Stimulated activated CD8-positive, alpha-beta memory T cell treated with anti-CD3 and anti-CD28 coated beads, Interleukin-7, amount 100 ng/mL, for 4 hours (primary cell): ENCODE measurements at places on chromosomes 5 and 9.

GRCh38 chr5:16057277-16057676 lies 122.3 kb downstream of the MARCHF11 start:
- no peak for DNase-seq

GRCh38 chr5:123036391-123037103 lies at the start of gene PPIC:
TSS of gene PPIC (minus strand) at chr5:123036725. CDS start at chr5:123036625, 100 bp downstream.
- no peak for DNase-seq

DNA sequence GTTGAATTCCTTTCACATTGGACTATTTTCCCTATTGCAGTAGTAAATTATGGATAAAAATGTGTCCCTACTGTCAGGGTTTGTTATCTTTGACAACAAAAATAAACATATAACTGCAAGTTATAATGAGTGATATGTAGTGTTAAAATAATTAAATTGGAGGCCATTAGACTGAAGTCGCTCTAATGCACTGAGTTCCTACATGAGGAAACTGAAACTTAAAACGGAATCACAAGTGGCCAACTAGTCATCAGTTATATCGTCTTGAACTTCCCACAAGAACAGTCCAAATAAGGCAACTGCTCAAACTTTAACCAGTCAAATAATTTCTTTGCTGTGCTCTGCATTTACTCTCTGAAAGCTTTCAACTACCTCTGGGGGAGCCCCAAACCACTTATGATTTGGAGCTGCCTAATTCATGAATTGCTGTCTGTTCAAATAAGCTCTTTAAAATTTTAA lies 2.1 kb upstream of the IFT74 start:
- no peak for DNase-seq

GRCh38 chr9:97633859-97634490 lies 354 bp downstream of the NCBP1 start:
- DNase-seq = no peak

- no peak for DNase-seq
Observed at GRCh38 chr9:86287013-86287412, 4.7 kb upstream of the ISCA1 start.

DNA sequence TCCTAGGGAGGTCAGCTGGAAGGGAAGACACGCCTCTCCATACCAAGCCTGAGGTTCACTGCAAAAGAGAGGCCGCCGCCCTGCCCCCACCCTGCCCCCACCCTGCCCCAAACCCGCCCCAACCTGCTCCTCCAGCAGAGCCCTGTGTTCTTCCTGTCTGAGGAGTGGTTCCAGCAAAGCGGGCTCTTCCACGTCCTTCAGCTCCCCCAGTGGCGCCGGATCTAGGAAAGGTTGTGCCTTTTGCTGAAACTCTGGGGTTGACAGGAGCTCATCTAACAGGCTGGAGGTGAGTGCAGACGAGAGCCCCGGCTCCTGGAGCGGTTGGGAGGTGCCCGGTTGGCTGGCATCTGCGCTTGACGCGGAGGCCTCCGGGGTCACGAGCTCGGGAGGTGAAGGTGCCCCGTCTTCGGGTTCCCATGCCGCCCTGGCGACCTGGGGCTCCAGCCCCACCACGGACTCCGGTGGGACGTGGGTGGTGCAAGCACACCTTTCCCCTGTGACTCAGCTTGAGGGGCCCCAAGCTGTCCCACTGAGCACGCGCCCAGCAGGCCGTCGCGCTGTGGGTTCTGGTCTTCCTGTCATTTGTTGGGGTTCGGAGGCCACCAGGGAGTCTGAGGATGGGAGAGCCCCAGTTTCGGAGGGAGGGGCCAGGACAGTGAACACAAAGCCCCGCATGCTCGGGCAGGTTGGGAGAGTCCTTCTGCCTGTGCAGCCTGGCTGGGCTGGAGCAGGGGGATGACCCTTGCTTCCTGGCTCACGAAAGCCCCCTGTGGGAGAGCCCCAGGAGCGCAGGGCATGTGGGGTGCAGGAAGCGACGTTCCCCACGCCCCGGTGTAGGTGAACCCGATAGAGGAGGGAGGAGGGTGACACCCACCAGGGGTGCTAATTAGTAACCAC lies 1467.1 kb downstream of the FOXD4L5 start:
- peak; percentile 60 for DNase-seq

DNA sequence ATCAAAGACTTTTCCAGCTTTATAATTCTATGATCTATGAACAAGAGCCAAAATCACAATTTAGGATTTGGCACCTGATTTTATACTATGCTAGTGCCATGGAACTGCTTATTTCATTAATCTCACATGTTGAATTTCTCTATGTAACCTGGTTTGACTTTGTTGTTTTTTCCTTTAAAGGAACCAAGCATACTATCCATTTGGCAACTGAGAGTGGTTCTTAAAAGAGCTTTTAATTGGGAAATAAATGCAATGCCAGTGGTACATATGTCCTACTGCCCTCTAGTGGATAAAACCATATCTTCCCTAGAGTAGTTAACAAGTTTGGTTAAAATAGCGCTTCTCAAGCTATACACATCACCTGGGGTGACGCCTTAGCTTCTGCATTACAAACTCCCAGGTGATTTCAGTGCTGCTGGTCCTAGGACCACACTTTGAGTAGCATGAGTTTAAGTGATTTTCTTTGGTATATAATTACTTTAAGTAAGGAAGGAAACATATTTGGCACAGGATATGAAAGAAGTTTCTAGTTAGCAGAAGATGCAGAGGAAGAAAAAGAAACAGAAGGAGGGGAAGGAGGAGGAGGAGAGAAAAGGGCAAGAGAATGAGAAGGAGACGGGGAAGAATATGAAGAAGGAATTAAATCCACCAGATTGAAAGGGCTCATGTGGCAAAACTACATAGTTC lies 56.8 kb downstream of the FGF10 start:
- DNase-seq = no peak

- no peak for DNase-seq
Observed at GRCh38 chr5:179162351-179163235, 102.4 kb downstream of the ZNF354C start.

DNA sequence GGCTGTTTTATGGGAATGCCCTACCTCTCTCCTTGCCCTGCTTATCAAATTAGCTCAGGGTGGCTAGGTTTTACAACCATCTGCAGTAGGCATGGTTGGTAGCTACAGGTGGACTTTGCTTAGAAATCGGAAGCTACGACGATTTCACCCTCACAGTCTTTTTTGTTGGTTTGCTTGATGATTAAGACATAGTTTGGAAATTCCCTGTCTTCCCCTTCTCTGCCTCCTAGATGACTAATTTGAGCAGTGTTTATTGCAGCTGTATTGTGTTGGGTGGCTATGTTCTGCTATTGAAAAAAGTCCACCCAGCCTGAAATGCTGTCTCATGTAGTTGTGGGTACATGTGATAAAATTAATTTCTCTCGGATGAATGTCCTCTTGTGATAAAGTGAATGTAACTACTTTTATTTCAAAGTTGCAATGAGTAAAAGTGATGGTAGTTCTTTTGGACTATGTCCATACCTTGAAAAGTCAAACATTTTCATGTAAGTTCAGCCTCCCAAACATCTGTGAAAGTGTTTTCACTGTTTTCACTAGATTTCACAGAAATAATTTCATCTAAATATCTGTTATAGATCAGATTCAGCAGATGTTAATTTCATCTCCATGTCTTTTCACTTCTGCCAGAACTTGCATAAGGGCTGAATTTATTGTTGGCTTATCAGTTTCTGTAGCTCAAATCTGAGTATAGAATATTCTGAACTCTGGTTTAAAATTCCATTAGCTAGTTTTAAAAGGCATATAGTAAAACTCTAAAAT lies 37.3 kb upstream of the FYB1 start:
- no peak for DNase-seq

GRCh38 chr5:18068826-18069225 lies 434.6 kb downstream of the TAF11L14 start:
- no peak for DNase-seq

- no peak for DNase-seq
Observed at GRCh38 chr9:92035146-92035545, 80.1 kb downstream of the SPTLC1 start.

GRCh38 chr9:133255371-133256135 lies 19.4 kb downstream of the ABO start:
- no peak for DNase-seq
